ENCODE measurements at places on chromosomes 5 and 9.
A peak's percentile ranks its signal among the peaks of the same experiment; 100 is the strongest.

- DNase-seq: no peak
Measured at GRCh38 chr9:89006267-89006666, 15.0 kb downstream of the S1PR3 start.

GRCh38 chr9:13823026-13823425, 490.9 kb downstream of the NFIB start:
- DNase-seq: no peak

GRCh38 chr5:129172580-129172979, 78.0 kb downstream of the ISOC1 start:
- no peak for DNase-seq

DNA sequence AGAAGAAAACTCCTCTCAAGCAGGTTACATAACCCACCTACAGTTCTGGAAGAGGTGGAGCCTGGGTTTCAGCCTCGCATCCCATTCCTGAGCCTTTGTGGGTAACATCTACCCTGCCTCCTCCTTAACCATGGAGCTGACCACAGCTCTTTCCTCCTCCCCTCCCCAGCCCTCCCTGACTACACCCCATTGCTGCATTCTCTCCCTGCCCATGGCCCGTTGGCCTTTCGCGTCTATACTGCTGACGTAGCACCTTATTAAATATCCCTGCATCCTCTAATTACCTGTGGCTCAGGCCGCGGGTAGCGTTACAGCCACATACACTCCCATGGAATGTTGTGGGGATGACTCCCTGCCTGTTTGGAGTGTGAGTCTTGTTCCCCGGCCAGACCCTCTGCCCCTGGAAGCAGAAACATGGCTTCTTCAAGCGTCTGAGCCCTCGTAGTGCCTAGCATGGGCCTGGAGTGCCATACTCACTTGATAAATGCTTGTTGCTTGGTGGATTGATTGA, 72.8 kb downstream of the WWC1 start:
- no peak for DNase-seq

- no peak for DNase-seq
Measured at GRCh38 chr9:121394292-121394691, 24.2 kb upstream of the STOM start.

DNA sequence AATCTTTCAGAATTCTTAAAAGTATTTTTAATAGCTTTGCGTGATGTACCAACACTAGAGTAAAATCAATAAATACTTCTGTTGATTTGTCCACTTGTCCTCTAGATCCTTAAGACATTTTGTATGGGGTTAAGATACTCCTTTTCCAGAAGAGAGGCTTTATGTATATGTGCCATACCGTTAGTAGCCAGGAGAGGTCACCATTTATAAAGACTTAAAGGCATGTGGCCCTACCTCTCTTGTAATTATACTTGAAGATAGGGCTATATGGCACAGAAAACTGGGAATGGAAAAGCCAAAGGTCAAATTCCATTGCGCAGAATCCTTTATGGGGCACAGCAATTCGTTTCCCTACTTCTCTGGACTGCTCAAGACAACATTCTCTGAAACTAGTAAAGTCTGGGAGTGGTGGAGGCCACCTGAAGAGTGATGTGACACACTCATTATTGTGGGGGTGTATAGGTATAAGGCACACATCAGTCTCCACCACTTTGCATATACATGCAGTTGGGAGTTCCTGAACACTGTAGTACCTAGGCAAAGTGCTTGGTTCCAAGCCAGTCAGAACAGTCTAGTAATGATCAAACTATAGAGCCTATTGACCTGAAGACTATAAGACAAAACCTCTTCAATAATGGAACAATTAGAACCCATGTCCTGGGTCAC, 140.1 kb upstream of the FBXL17 start:
- DNase-seq: peak; percentile 17

DNA sequence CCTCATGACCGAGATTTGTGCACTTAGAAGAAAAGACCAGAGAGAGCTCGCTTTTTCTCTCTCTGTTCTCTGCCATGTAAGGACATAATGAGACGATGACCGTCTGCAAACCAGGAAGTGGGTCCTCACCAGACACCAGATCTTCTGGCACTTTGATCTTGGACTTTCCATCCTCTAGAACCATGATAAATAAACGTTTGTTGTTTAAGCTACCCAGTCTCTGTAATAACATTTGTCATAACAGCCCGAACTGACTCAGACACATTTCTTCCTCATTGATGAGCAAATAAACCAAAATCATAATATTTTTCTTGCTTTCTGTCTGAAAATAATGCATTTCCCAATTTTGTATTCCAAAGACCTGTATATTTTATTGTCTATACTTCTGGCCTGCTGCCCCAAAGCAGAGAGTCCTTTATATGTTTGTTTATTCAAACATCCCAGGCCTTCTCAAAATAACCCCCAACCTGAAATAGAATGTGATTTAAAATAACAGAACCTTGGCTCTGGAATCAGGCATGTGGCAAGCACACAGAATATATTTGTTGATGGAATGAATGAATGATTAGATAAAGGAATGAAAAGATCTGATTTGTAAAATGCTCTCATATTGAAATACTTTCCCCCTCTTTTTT, 396.5 kb downstream of the ADGRV1 start:
- DNase-seq: no peak

DNA sequence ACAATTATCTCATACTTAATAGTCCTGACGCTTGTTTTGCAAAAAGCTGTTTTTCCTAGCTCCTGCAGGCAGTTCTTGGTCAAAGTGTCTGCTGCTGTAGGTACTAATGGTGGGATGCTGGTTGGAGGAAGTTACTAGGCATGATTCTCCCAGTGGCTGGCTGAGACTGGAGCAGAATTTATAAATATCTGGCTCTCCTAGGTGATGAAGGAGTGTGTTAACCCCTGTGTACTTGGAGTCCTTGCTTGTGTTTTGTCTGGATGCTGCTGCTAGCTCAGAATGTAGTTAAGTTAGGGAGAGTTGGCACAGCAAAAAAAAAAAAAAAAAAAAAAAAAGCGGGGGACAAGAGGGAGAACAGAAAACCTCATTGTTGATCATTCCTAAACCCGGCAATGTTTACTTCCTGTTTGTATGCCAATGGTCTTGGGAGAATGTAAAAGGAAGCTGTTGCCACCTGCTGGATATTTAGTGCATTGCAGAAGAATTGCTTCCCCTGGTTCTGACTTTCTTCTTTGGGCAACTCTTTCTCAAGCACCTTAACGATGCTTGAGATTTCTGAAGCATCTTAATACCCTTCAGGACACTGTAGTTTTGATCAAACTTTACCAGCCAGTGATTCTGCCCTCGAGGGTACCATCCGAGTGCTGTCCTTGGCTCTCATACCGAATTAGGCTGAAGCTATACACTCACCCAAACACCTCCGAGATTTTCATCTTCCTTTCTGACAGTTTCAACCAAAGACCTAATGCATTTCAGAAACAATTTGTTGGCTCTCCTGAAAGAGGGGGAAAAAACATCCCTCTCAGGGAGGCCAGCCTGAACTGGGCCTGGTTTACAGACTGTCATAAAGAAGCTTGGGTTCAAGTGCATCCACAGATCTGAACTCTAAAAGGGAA, 71.7 kb upstream of the WWC1 start:
- peak; percentile 12 for DNase-seq

DNA sequence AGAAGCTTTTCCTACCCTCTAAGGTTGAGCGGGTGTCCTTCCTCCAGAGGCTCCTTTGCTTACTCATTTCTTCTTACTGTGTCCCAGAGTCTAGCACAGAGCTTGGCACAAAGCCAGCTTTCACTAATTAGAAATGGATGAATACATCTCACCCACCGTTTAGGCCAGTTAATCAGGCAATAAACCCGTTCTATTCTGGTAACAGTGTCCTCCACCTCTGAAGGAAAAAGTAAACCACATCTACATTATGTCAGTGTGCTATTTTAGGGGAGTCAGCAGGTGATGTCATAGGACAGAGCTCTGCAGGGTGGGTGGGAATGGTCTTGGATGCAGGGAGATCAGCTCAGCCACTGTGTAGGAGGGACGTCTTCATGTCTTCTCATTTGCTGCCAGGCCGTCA, 109.2 kb downstream of the OSTF1 start:
- DNase-seq: no peak

DNA sequence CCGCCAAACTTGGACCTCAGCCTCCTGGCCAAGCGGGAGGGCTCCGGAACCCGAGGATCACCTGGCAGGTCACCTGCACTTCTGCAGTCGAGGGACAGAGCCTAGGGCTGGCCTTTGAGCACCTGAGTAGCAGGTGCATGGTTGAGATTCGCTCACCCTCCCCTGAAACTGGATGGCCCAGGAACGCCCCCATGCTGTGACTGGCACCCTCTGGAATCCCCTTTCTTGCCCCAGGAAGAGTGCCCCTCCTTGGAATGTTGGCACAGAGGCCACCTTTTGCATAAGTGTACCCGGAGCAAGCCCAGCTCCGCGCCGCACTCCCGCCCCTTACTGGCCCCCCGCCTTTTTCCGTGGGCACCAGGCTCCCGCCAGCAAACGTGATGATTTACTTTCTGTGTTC, 112.5 kb upstream of the IER5L start:
- no peak for DNase-seq

GRCh38 chr5:126482591-126482990, 59.4 kb downstream of the GRAMD2B start:
- DNase-seq: no peak

GRCh38 chr9:91500509-91501014, 76.9 kb upstream of the NFIL3 start:
- no peak for DNase-seq

- no peak for DNase-seq
Measured at GRCh38 chr5:112795342-112795741, 57.7 kb downstream of the APC start.

GRCh38 chr5:133821311-133821741, 147.1 kb downstream of the C5orf15 start:
- DNase-seq: no peak

GRCh38 chr5:127492854-127493738, 24.3 kb upstream of the PRRC1 start:
- DNase-seq: peak; percentile 13

DNA sequence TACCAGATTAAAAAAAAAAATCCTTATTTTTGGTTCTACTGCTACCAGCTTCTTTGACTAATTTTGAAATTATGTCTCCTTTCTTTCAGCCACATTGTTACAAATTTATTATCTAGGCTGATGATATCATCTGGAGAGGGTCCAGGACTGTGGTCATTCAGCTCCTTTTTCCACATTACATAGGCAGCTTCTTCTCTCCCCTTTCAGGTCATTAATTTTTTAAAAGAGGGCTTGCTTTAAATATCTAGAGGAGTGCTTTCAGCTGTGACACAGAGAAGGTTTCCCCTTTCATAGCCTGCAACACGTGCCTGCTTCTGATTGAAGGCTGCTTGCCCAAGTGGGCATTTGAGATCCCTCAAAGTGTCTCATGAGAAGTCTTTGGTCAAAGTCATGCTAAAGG, 155.7 kb upstream of the PAPPA start:
- peak; percentile 72 for DNase-seq

DNA sequence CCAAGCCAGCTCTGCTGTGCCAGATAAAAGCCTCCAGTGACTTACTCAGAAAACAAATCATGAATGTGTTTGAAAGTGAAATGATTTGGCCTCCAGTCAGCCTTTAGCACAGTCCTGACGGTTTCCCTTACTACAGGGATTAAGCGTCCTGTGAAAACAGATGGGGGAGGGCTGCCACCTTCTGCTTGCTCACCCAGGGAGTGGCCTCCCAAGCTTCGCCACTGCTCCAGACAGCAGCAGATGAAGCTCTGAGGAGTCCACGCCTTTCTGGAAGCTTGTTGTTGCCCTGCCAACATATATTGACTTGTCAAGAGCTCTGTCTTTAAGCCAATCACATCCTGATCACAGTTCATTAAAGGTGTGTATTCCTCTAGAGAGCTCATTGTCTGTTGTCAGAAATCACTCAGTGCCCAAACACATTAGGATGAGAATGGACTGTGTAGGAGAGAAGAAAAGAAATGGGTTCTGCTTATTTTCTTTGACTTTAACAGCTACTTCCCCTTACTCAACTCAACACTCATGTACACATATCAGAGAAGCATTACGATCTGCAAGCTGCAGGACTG, 4.9 kb upstream of the FYB1 start:
- no peak for DNase-seq

GRCh38 chr9:71515107-71515506, 253.2 kb downstream of the CEMIP2 start:
- DNase-seq: no peak

- no peak for DNase-seq
Measured at GRCh38 chr5:137273511-137273910, 225.6 kb downstream of the SPOCK1 start.

DNA sequence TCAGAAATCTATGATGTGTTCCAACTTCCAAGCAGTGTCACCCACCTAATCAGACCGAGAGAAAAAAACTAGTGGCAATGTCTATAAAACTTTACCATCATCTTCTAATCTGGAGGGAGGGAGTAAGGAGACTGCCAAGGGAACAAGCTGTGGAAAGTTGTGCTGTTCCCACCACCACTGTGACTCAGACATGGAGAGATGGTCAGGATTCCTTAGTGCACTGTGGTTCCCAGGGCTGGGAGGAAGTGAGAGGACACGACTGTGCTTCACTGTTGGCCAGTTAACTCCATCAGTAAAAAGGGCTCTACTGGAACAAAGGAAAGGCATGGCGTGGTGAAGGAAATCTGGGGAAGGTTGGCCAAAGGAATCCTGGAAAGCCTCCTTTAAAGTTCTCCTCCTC, 18.8 kb downstream of the TICAM2 start:
- DNase-seq: peak; percentile 89

DNA sequence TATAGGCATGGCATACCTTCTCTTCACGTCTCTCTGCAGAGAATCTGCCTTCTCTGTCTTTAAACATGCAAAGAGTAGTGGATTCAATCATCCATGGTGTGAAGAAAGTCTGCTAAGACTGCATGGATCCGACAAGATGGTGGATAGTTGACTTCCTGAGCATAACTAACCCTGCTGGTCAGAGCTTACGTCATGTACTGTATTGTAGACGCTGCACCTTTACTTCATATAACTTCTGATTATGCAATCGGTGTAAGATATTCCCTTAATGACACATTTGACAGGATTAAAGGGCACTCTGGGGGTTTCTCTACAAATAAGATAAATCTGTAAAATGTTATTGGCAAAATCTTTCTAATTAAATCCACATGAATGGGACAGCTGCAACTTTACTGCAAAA, 240.3 kb upstream of the NREP start:
- DNase-seq: no peak

DNA sequence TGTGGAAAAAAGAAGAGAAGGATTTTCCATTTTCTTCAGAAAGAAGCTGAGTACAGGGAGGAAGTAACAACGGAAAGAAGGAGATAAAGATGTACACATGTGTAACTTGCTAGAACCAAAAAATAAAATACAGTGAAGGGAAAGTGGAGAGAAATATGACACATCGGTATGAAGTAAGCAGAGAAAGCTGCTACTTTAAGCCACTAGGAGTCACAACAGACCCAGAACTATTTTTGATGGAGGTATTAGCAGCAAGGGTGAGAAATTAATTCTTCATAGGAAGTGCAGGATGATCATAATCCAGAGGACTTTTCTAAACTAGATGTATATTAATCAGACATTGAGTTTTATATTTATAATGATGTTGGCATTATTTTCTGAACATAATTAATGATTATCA, 88.5 kb downstream of the FAM174A start:
- no peak for DNase-seq

GRCh38 chr9:96514800-96515158, 64.8 kb downstream of the HABP4 start:
- no peak for DNase-seq

- DNase-seq: no peak
Measured at GRCh38 chr5:1438871-1439270, 6.4 kb downstream of the SLC6A3 start.
